ENCODE measurements at places on chromosomes 12 and 14.

DNA sequence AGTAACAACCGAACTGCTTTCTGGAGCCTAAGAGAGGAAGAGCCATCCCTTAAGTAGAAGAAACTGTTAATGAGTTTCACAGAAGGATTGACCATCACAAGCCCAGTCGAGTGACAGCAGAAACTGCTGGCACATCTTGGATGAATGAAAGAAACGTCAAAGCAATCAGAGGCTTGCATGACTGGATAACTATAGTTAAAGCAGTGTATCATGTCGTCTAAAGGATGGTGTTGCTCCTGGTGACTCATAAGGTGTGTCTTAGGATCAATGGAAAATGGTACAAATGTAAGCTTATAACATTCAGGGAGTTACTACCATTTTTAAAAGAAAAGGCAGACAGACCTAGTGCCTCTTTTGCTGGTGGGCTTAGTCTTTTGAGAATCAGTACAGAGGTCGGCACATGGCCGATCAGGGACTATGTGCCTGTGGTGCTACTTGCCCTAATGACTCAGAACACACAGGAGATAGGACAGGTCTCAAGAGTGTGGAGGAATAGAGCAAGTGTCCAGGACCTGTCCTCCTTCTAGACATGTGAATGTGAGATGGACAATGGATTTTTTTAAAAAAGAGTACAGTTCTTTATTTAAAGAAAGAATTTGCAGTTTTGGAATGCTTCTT is 55.7 kb downstream of the TMX1 start:
- DNase-seq = no peak

DNA sequence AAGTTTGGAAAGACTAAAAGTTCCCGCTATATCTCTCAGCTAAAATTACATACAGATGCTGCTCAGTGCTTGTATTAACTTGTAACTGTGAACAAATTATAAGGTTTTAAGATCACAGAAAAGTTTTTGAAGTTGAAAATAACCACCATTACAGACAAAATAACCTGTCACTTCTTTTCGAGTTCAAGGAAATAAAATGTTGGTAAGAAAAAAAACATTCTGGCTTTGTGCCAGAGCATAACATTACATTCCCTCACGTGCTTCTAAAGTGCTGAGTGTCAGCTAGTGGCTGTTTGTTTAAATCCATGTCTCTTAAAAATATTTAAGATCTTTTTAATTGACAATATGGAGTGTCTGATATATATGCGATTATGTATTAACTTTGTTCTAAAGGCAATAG is 27.2 kb upstream of the ADAMTS20 start:
- DNase-seq = no peak

DNA sequence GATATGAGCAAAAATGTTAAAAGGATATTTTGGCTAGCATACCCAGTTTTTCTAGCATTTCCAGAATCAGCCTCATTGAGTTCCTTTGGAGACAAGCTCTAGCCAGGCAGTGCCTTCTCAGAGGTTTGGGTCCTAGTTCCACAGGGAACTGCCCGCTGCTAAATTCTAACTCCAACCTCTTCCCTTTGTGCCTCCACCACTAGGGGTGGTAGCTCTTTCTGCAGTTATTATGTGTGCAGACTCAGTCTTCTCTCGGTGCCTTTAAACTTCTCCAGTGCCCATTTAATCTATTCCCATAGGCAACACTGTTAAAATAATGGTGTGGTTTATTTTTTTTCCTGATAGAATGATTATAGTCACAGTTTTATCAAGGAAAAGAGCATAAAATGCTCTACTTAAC is 21.5 kb upstream of the SLC25A3 start:
- no peak for DNase-seq

GRCh38 chr12:55720894-55721444 is 776 bp downstream of the RDH5 start:
- DNase-seq = peak; percentile 47

GRCh38 chr12:119334430-119335170 is at the start of gene CCDC60:
Gene CCDC60, plus strand, starts transcription at chr12:119334729. Its CDS starts 448 bp downstream, at chr12:119335177.
- no peak for DNase-seq

DNA sequence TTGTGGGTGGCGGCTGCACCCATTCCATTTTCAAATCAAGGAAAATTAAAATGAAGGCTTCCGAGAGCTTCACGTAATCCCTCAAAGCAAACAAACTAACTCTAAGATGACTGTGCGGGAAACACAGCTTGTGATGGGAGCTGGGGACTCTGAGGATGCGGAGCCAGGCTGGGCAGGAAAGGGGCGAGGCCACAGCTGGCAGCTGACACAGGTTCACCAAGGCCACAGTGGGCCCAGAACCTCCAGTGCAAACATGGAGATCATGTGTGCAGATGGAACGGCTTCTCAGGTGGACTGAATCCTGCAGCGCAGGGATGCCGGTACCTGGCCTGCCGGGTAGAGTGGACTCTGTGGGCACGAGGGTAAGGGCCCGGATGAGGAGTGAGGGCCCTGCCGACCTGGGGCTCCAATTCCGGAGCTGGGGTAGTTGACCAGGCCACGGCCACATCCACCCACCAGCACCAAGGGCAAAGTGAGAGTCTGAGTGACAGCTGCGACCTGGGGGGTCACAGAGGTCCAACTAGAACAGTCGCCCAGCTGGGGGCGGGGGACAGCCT is 19.2 kb upstream of the BTBD6 start:
- DNase-seq = no peak

DNA sequence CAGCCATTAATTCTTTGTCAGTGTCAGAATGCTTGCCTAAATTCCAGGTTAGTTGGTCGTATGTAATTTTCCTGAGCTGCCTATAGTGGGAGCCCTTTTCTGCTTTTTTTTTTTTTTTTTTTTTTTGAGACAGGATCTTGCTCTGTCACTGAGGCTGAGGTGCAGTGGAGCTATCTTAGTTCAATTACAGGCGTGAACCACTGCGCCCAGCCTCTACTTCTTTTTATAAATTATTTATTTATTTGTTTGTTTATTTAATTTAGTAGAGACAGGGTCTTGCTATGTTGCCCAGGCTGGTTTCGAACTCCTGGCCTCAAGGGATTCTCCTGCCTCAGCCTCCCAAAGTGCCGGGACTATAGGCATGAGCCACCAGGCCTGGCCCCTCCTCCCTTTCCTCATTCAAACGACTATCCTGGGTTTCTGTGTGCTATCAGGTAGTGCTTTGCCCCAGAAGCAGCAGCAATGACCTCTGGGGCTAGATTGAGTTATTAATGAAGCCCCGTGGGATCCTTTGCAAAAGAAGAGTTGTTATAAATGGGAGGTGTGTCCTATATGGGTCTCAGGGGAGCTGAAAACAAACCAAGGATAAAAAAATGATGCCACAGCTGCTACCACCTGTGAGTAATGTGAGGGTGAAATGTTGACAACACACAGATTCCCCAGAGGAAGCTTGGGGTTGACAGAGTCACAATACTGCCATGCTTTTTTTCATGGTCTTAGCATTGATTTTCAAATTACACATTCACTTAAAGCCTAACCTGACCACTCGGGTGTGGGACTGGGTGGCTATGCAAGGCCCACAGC is 34.6 kb upstream of the NFKBIA start:
- DNase-seq = peak; percentile 7

DNA sequence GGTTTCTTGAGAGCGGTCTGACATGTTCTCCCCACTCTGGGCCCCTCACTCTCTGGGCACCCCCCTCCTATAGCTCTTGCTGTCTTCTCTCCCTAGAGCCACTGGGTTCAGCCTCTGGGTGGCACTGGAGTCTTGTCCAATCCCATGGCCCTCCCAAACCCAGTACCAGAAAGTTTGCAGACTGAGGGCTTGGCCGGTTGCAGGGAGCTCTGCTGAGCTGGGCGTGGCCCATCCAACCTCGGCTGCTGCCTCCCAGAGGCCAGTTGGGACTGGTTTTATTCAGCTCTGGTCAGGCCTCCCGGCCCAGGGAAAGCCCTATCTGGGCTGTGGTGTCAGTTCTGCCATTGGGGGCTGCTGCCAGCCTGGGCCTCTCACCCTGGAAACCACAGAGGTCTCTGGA is 37.9 kb downstream of the ISCA2 start:
- peak; percentile 23 for DNase-seq

GRCh38 chr14:64444984-64445845 is 20.1 kb upstream of the AKAP5 start:
- DNase-seq = no peak

- DNase-seq = no peak
Measured at GRCh38 chr12:100329800-100330199, 27.1 kb upstream of the SLC17A8 start.

DNA sequence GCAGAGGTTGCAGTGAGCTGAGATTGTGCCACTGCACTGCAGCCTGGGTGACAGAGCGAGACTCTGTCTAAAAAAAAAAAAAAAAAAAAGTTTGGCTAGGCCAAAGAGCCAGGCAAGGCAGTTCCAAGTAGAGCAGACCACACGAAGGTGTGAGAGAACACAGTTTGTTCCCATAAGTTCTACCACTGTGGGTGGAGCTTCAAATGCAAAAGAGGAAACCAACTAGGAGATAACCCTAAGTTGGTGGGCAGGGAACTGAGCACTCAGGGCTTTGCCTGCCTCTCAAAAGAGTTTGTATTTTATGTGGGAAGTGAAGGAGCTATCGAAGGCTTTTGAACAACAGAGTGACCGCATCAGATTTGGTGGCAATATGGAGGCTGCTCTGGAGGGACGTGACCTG is 15.1 kb downstream of the SOCS2 start:
- DNase-seq = no peak

DNA sequence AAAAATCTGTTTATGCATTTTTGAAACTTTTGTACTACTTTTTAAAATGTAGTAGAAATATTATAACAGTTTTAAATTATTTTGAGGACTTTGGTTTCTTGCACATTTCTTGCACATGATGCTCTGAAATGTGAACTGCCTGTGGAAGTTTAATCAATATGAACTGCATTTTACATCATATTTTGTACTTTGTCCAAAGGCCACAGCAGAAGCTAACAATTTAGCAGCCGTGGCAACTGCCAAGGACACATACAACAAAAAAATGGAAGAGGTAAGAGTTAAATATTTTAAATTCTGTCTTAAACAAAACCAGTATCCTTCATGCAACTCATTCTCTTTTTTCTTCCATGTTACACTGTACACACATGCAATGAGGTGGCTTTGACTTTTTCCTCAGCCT is 45.1 kb downstream of the SAV1 start:
- no peak for DNase-seq

GRCh38 chr14:40463886-40464285 is 1031.7 kb upstream of the FBXO33 start:
- no peak for DNase-seq

DNA sequence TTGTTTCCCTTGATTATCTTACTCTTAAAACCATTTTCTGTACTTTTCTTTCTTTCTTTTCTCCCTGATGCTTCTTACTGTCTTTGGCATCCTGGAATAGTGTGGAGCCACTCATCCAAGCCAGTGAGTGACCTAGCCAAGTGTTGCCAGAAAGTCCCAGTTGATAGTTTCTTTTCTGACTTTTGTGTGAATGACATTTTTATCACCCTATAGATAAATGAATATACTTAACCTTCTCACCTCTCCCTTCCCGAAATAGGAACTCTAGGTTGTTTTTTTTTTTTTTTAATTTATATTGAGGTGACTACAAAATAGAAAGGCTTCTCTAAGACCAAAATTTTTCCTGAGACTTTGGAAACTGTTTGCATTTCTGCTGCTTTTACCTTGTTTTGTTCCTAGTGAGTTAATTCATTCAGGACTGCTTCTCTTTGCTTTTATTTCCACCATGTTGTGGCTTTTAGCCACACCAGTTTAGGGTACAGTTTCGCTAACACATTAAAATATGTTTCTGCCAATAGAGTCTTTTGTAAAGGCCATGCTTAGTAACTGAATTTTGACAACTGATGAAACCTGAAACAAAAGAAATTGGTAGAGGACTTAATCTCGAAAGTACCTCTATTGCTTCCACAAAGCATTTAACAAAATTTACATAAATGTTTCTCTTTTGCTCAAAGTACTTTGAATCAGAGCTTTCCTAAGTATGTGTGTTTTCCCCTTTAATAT is 194.6 kb downstream of the ERC1 start:
- no peak for DNase-seq

- DNase-seq = no peak
Measured at GRCh38 chr14:56422221-56422620, 157.4 kb upstream of the TMEM260 start.

GRCh38 chr14:42130815-42131214 is 524.1 kb downstream of the LRFN5 start:
- no peak for DNase-seq

- no peak for DNase-seq
Measured at GRCh38 chr12:23891115-23891514, 58.4 kb downstream of the SOX5 start.

GRCh38 chr12:64452559-64453329 is 824 bp downstream of the TBK1 start:
- DNase-seq = peak; percentile 46

DNA sequence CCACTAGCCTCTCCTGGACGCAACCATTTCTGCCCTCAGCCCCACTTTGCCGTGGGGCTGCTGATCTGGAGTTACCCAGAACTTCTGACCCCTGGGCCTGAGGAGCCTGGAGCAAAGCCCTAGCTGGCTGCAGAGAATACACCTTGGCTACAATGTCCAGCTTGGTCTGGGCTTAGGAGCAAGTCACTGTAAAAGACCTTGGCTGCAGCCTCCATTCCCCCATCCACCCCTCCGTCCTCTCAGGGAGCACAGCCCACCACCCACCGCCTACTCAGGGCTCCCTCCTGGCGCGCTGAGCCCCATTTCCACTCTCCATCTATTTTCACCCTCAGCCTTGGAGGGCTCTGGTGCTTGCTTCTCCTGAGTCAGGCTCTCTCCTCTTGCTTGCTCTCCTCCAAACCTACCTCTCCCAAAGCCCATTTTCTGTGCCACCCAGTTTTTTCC is 42.9 kb downstream of the ERH start:
- no peak for DNase-seq

DNA sequence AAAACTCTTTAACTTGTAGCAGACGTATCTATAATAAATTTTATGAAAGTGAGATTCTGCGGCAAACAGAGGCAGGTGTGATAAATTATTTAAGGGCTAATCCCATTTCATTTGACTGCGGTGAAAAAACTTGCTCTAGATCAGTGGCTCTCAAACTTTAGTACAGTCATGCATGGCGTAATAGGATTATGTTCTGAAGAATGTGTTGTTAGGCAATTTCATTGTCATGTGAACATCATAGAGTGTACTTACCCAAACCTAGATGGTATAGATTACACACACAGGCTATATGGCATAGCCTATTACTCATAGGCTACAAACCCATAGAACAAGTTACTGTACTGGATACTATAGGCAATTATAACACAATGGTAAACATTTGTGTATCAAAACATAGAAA is 83.7 kb downstream of the HEATR5A start:
- DNase-seq = no peak

GRCh38 chr12:65827827-65828231 is 3.5 kb downstream of the HMGA2 start:
- no peak for DNase-seq

- DNase-seq = no peak
Measured at GRCh38 chr12:1056390-1056789, 65.4 kb downstream of the ERC1 start.

All from NCI-H460 (cell line).